ENCODE measurements at places on chromosomes 5 and 9.

GRCh38 chr9:120187758-120188157 lies 392.2 kb downstream of the CDK5RAP2 start:
- no peak overlapping the region for H3K4me3 ChIP-seq
- H3K36me3 ChIP-seq: no peaks in the 10 kb centered on the region
- H3K27ac ChIP-seq: no peak overlapping the region
- DNase-seq: no peak
- no peaks in the 10 kb centered on the region for H3K4me1 ChIP-seq
- peaks cover 53% of the 10 kb centered on the region for H3K27me3 ChIP-seq

DNA sequence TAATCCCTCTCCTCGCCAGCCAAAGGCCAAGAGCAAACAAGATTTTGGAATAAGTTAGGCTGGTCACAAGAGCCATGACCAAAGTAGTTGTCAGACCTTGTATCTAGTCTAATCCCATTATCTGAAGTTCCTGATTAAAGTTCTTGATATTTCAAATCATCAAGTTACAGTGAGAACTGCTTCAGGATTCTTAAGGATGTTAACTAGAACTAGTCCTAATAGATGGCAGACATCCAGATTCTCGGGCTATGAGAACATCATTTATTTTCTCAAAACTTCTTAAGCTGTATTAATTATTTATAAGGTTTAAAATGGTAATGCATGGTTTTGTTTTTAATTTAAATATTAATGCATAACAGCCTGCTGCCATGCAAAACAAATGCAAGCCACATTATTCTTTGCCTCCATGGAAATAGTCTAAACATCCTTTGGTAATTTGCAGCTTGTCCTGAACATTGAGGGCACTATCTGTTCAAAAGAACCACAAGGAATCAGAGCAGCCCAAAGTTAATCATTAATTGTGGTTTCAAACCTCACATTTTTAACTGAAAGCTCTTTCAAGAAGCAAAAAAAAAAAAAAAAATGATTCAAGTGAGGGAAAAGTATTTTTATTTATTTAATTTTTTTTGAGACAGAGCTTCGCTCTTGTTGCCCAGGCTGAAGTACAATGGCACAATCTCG lies 95.1 kb downstream of the TTC39B start:
- H3K27me3 ChIP-seq: no peaks in the 10 kb centered on the region
- no peak overlapping the region for H3K4me3 ChIP-seq
- H3K36me3 ChIP-seq: peaks cover 16% of the 10 kb centered on the region
- no peak for DNase-seq

DNA sequence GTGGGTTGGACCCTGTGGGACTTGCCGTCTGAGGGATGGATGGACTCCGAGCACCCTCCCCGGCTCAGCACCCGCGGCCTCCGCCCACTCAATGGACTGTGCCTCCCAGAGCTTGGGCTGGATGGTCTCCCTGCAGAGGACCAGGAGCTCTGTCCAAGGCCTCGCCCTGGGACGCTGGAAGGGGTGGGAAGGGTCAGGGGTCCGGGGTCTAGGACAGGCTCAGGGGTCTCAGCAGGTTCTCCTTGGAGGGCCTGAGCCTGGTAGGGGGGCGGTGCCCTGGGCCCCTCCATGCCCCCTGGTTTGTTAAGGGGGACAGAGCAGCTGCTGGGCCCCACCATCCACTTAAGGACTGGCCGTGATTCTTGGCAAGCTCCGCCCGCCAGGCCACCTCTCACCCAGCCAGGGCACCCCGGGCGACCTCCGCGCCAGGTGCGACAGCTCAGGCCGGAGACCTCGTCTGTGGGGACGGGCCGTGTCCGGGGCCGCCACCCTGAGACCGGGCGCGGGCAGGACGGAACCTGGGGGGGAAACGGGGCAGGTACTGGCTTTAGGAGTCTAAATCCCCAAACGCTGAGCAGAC lies 29.2 kb downstream of the EXOC3 start:
- H3K27ac ChIP-seq: peak overlapping the region; percentile 35
- peak overlapping the region; percentile 79 for H3K4me3 ChIP-seq
- H3K36me3 ChIP-seq: peaks cover 21% of the 10 kb centered on the region
- peaks cover 12% of the 10 kb centered on the region for H3K4me1 ChIP-seq

DNA sequence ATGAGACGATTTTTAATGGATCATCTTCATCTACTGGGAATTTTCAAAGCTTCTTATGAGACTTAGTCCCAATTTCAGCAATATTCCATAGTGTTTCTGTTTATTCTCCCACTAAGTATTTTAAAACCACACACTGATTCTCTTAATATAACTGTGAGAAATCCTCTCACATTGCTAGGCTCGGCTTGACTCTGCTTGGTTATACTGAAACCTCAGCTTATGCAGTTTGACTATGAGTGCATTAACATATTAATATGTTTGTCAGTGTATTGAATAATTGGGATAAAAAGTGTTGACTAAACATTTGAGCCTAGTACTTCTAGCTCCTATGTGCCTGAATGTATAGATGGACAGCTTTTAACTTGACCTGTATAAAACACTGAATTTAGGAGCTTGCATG lies 298.5 kb upstream of the IZUMO3 start:
- H3K4me1 ChIP-seq: no peaks in the 10 kb centered on the region
- no peak overlapping the region for H3K27ac ChIP-seq
- H3K36me3 ChIP-seq: peaks cover 6% of the 10 kb centered on the region
- H3K27me3 ChIP-seq: no peaks in the 10 kb centered on the region

DNA sequence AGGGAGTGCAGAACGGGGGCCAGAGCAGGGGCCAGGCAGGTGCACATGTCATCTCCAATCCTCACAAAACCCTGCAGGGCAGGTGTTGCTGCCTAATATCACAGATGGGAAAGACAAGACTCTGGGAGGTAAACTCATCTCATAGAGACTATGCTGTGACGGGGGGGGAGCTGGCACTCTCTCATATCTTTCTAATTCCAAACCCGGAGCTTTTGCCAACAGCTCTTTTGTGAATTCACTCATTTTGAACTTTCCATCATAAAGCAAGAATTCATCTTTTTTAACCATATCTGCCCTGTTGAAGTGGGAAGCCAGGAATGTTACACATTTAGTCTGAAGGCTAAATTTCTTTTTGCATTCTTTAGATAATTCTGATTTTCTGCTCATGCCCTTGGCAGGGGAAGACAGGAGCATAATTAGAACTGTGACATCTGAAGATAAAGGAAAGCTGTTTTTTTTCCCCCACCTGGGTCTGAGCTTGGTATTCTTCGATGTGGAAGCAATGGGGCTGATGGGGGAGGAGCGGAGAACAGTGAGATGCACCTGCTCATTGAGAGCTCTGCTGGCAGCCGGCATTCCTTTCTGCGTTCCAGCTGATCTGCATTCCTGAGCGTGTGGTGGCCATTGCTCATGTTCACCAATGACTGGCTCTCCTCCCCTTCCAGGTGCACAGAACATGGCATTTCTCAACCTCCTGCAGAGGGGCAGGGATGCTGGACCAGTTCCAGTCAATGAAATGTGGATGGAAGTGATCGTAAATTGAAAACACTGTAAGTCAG lies 159.2 kb downstream of the NSG2 start:
- H3K4me1 ChIP-seq: no peaks in the 10 kb centered on the region
- H3K27ac ChIP-seq: no peak overlapping the region
- no peak for DNase-seq
- no peak overlapping the region for H3K4me3 ChIP-seq
- H3K36me3 ChIP-seq: no peaks in the 10 kb centered on the region

DNA sequence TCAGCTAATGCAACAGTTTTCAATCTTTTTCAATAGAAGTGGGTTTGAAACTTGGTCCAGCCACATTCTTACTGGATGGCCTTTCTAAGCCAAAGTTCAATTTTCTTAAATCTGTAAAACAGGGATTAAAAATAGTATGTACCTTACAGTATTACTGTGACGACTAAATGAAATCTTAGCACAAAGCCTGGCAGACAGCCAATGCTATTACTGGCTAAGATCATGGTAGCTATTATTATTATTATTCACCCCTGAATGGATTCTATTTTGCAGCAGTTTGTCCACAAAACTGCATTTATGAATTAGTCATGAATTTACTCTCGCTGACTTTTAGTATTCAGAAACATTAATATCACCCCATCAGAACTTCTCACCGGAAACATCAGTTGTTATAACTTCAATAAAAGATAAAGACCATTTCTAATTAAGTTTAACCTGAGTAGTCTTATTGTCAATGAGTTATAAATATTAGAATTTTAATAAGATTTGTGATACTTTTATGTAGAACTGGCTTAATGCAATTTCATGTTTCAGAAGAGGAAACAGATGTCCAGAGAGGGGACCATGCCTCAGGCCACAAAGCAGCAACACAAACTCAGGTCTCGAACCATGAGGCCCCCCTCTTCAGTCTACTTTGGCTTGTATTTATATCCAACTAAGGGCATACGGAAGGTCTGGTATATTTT lies 468.2 kb downstream of the ARHGEF28 start:
- peak; percentile 31 for DNase-seq
- no peaks in the 10 kb centered on the region for H3K4me1 ChIP-seq

- no peak overlapping the region for H3K4me3 ChIP-seq
- no peak for DNase-seq
- peaks cover 14% of the 10 kb centered on the region for H3K36me3 ChIP-seq
- no peaks in the 10 kb centered on the region for H3K27me3 ChIP-seq
- H3K4me1 ChIP-seq: peaks cover 20% of the 10 kb centered on the region
Measured at GRCh38 chr5:142901476-142902185, 131.5 kb downstream of the ARHGAP26 start.

- H3K4me3 ChIP-seq: no peak overlapping the region
- H3K4me1 ChIP-seq: no peaks in the 10 kb centered on the region
- no peak for DNase-seq
- no peak overlapping the region for H3K27ac ChIP-seq
Measured at GRCh38 chr5:80302636-80303035, 17.2 kb upstream of the SPZ1 start.

DNA sequence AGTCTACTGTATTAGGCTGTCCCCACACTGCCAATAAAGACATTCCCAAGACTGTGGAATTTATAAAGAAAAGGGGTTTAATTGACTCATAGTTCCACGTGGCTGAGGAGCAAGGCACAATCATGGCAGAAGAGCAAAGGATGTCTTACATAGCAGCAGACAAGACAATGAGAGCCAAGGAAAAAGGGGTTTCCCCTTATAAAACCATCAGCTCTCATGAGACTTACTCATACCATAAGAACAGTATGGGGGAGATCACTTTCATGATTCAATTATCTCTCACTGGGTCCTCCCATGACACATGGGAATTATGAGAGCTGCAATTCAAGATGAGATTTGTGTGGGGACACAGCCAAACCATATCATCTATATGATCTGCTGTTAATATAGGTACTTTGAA lies 14.8 kb upstream of the FSTL4 start:
- no peaks in the 10 kb centered on the region for H3K36me3 ChIP-seq
- H3K27ac ChIP-seq: no peak overlapping the region
- no peak for DNase-seq
- no peak overlapping the region for H3K4me3 ChIP-seq

DNA sequence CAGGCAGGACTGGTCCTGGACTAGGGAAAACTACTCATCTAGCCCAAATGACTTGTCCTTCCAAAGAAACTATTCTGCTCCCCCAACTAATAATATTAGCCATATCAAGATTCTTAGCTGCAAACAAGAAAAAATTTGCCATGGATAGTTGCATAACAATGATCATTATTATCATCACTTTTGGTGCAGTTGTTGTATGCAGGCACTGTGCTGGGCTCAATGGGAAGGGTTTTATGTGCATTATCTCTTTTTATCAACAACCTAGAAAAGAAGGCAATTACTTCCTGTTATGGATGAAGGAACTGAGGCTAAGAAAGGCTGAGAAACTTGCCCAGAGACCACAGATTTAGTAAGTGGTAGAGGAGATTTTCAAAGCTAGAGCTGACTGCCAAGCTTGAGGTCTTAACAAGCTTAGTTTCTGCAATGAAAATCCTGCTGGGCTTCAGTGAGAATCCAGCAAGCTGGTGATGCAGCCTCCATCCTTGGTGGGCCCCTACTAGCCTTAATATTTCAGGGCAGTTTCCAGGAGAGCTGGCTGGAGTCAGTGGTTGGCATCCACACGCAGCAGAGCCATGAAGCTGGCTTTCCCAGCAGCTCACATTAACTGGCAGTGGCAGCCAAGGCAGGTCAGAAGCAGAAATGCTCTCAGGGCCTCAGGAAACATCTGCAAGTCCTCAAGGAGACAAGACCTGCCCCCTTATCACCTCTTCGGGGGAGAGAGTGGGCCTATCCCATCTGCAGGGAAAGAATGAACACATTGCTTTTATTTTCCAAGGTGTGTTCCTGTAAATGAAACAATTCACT lies 20.5 kb upstream of the MEGF9 start:
- H3K4me3 ChIP-seq: no peak overlapping the region
- no peaks in the 10 kb centered on the region for H3K27me3 ChIP-seq
- no peak overlapping the region for H3K27ac ChIP-seq
- no peaks in the 10 kb centered on the region for H3K36me3 ChIP-seq
- H3K4me1 ChIP-seq: peaks cover 24% of the 10 kb centered on the region
- no peak for DNase-seq

DNA sequence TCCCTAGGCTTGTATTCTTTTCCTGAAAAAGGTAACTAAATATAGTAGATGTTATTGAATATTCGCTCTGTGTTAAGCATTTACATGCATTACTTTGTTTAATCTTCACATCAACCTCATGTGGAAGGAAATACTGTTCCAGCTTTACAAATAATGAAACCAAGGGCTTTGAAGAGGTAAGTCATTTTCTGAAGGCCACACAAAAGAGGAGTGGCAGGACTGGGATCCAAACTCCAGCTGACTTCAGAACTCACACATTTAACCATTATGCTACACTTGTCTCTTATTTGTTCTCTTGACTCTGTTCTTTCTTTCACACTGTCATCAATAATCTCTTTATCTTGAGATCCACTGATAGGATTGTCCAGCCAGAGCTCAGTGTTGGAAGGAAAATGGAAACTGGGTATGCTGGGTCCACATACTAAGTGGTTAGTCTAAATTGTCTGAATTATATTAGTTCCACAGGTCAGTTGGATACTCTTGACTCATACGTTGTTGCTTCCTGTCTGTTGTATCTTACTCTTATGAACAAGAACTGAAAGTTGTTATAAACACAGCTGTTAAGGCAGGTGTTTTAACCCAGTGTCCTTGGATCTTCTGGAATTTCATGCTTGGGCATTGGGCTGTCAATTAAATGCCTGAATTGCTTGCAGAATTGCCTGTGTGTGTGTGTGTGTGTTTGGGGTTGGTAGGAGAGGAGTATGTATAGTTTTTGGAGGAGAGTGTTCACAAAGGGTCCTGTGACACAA lies 65.6 kb downstream of the TLE4 start:
- DNase-seq: no peak
- H3K36me3 ChIP-seq: no peaks in the 10 kb centered on the region
- no peak overlapping the region for H3K4me3 ChIP-seq
- no peaks in the 10 kb centered on the region for H3K4me1 ChIP-seq
- no peak overlapping the region for H3K27ac ChIP-seq

All from MCF 10A (cell line).